ENCODE measurements at places on chromosomes 4 and X.
A peak's percentile ranks its signal among the peaks of the same experiment; 100 is the strongest.

DNA sequence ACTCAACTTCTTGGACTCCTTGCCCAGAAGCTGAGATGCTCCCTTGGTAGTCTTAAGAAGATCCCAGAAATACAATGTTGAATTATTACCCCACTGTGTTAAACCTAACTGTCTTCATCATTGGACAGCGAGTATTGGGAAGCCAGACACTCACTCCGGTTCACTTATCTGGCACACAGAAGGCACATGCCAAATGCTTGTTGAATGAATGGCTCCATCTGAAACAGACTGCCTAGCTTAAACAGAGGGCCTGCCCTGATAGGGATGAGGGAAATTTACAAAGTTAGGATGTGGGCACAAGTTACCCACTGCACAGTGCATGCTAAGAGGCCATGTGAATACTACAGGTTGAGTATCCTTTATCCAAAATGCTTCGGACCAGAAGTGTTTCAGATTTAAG lies 79.3 kb downstream of the RASL11B start:
- DNase-seq = no peak

GRCh38 chr4:117692538-117692937 lies 341.7 kb upstream of the NDST3 start:
- DNase-seq = no peak

- DNase-seq = no peak
Observed at GRCh38 chrX:93259029-93259428, 414.3 kb downstream of the NAP1L3 start.

DNA sequence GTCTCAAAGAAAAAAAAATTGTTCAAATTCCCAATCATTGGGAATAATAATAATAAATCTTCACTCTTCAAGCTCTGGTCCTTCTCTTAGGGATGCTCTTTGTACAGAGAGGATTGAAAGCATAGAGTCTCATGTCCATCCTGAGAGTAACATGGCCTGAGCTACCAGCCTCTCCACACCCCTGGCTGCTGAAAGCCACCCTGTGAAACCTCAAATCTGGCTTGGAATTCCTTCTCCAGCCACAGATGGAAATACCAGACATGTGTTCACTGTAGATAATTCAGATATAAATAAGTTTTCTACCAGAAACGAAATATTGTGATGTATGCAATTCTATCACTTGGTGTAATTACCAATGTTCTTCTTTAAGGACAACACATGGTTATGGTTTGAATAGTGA lies 140.6 kb downstream of the ARSF start:
- no peak for DNase-seq

- no peak for DNase-seq
Observed at GRCh38 chr4:157372567-157372966, 152.0 kb downstream of the GRIA2 start.

DNA sequence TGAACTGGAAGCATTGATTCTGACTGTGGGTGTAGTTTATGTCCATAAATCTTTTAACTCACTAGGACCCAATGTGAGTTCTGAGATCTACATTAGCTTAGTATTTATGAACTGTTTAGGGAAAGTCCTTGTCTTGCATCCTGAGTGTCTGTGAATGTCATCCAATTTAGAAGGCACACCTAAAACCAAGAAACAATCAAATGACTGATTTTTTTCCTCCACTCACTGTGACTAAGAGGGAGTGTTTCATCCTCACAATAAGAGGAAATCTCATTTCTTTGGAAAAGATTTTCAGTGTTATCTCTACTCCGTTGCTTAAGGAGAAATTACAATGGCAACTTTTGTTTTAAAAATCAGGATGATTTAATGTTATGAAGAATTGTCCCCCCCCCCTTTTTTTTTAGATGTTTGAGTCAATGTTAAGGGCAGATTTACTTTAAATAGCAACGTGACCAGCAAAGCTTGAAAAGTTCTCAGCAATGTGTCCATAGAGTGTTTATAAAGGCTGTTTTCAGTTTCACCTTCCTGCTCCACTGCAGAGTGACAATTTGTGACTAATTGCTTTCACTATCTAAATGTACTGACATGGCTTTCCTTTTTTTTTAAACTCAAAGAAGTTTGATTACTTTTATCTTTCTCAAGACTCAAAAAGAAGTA lies 173.0 kb downstream of the SPCS3 start:
- no peak for DNase-seq

GRCh38 chr4:108830509-108831244 lies 67.8 kb upstream of the ETNPPL start:
- DNase-seq = no peak

- no peak for DNase-seq
Observed at GRCh38 chr4:111776561-111776960, 368.7 kb upstream of the FAM241A start.

GRCh38 chr4:104531390-104531789 lies 36.7 kb upstream of the CXXC4 start:
- DNase-seq = no peak

DNA sequence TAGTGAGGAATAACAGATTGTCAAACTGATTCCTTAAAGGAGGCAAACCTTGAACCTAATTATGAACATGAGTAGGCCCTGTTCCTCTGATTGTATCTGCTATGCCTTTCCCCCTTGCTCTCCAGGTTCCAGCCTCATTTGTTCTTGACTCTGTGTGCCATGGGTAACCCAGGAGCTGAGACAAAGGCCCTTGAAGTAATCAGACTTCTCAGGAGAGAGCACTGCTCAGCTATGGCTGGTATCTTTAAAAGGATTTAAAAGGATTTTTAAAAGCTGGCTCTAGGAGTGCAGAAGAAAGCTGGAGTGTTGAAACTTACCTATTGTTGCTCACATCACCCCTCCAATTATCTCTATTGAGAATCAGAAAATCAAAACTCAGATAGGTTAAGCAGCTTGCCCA lies 1565.5 kb upstream of the AGA start:
- DNase-seq = peak; percentile 66

- DNase-seq = no peak
Observed at GRCh38 chr4:722169-722725, 16.6 kb downstream of the PCGF3 start.

DNA sequence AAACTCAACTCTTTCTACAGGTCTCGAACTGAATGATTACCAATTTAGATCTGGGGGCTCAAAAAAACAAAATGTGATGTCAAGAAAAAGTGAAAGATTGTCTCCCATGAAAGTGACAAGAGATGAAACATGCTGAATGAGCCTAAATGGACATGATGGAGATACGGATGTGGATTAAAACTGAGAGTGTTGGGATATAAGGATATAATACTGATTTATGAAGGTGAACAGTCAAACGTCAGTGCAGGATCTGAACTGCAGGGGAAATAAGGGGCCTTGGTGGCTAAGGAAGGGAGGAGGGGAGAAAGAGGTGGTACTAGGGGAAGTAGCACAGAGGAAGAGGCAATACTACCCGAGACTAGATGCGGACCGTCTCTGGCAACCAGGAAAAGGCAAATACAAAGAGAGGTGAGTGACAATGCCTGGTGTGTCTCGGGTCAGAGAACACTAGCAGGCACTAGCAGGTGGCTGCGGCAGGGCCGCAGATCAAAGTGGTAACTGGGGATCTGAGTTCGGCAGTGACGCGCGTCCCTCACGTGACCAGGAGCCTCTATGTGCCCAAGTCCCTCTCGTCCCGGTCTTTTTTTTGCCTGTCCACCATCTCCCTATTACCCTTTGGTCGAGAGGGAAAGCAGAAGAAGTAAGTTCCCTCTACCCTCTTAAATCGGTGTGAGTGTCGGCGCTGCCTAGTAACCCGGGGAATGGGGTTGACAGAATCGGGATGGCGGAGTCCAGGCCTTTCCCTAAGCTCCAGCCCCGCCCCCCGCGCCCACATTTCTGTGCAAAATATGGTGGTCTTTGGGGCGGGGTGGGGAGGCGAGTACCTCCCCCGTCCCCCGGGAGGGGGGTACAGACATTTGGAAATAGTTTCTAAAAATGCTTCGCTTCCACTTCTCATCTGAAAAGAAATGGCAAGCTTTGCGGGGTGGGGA lies at the start of gene TCEAL1:
Gene TCEAL1 (plus strand): TSS at position 590 of the 932 bp plus-strand sequence. CDS start 942 bp downstream, outside the sequence.
- DNase-seq = peak; percentile 89

DNA sequence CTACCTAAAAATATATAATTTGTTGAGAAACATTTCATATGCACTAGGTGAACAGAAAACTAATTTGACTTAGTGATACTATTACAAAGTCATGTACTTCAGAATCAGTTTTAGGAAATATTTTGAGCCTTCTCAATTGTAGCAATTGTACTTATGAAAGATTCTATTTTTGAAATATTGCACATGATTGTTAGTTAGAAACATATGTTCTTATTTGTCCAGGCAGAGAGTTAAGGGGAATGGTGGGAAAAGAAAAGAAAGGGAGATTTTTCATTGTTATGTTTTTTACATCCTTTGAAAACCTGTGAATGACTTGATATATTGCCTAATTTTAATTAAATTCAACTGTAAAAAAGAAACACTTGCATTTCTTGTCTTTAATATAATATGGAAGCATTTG lies 66.0 kb downstream of the GLRB start:
- no peak for DNase-seq

DNA sequence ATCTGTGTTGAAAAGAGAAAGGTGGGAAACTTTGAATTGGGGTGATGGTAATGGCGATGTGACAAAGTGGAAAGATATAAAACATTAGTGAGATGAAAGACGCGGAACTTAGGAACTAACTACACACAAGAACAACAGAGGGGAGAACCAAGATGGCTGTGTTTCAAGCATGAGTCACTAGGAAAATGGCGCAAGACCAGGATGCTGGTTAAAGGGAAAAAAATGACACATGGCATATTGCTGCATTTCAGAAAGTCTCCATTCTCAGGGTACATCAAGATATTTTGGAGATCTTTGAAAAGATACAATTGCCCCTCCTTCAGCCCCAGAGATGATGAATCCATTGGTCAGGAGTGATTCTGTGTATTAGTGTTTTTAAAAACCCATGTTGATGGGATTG lies 164.4 kb downstream of the FBXO8 start:
- DNase-seq = no peak

DNA sequence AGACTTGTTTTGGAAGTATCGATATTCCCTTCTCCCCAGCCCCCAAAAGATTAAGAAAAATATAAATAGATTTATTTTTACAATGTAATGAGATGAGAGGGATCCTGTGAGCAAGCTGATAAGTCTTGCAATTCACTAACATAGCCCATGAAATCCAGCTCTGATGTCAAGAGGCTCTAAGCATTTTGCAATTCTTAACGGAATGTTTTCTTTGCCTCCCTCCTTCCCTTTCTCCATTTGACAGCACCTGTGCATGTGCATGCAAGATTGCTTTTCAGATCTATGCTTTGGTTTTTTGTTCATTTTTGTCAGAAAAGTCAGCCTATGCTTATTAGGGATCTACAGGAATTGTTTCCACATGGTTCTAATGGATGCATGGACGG lies 169.9 kb downstream of the SLIT2 start:
- DNase-seq = no peak

DNA sequence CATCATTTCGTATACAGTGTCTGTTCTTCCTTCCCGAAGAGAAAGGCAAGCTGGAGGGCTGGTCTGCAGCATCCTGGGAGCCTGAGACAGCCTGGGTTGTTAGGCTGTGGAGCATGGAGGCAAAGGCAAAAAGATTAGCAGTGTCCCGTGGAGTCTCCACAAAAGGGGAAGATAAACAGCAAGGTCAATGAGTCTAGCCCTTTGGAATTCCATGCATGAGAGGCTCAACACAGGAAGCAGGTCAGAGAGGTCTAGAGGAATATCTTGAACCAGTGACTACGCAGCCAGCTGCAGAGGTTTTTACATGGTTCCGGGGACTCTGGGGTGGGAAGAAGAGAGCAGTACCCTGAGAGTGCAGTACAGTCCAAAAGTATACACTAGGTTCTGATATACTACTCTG lies 12.2 kb upstream of the MCF2 start:
- peak; percentile 83 for DNase-seq

DNA sequence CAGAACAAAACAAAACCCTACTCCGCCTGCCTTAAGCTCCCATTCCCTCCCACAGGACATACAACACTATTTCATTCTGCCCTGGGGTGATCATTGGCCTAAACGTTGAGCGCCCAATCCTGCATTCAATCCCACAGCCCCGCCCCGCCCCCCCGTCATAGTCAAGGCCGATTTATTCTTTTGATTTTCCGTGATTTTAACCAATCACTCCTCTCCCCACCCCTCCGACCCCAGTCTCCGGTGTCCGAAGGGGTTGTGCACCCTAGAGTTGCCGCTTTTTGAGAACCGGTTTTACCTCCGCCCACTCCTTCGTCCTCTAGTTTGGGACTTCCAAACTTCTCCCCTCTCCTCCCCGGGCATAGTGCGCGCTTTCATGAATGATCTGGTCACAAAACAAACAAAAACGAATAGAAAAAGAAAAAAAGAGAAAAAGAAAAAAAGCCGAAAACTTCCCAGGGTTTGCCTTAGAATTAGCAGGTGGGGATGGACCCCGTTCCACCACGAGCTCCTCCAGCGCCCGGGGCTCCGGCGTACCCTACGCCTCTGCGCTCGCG lies 446 bp upstream of the UBE2A start:
- peak; percentile 67 for DNase-seq

GRCh38 chr4:24774452-24774851 lies 20.9 kb upstream of the SOD3 start:
- no peak for DNase-seq

DNA sequence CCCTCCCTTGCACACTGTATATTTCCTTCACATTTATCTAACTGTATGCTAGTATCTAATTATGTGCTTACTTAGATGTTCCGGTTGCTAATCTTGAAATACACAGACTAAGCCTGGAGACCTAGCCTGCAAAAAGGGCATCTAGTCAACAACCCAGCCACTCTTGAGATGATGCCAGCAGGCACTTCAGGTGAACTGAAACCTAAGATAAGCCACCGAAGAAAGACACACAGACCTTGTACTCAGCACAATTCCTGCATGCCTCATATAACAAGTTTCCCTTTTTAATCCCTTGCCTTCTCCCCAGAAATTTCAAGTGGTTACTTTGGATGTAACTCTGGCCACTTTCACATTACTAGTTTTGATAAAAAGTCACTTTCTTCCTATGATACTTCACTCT lies 2506.6 kb downstream of the ARAP2 start:
- DNase-seq = no peak

- DNase-seq = peak; percentile 79
Observed at GRCh38 chrX:11215191-11215921, 77.9 kb upstream of the AMELX start.

GRCh38 chr4:104716584-104716983 lies 221.9 kb upstream of the CXXC4 start:
- DNase-seq = no peak

DNA sequence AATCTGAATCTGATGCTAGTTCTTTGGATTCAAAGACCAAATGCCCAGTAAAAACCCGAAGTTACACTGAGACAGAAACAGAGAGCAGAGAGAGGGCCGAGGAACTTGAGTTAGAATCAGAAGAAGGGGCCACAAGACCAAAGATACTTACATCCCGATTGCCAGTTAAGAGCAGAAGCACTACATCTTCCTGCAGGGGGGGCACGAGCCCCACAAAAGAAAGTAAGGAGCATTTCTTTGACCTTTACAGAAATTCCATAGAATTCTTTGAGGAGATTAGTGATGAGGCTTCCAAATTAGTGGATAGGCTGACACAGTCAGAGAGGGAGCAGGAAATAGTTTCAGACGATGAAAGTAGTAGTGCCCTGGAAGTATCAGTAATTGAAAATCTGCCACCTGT lies 309.3 kb downstream of the ANK2 start:
- DNase-seq = peak; percentile 51

DNA sequence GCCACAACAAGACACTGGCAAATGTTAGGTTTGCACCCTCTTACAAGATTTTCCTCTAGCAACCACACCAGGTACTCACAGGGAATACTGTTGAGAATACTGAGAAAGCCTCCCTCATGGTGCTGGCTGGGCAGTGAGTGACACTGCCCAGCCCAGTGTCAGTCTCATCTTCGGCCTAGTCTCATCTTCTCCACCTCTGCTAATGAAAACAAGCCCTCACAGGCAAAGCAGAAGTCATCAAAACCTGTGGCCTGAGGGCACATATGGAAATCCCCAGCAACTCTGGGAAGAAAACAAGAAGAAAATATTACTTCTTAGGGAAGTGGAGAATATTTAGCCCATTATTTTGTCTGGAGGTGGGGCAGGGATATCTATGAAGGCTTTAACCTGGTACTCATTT lies 7.9 kb upstream of the ADAM29 start:
- DNase-seq = no peak
